Posterior vena cava (tissue), 2 donors: ENCODE measurements at places on chromosomes 13 and 19. TPM values are rescaled to one million over a fixed set of nuclear protein-coding genes. Genes with fewer than 3 reads are reported as not detected.

LPAR2 gene
- 2.0 TPM for total RNA-seq

LILRA1 gene
- total RNA-seq = 1.7 TPM

FAAP24 gene
- 0.86 TPM for total RNA-seq

KIRREL2 gene
- not detected for total RNA-seq

KASH5 gene
- not detected for total RNA-seq

DNA sequence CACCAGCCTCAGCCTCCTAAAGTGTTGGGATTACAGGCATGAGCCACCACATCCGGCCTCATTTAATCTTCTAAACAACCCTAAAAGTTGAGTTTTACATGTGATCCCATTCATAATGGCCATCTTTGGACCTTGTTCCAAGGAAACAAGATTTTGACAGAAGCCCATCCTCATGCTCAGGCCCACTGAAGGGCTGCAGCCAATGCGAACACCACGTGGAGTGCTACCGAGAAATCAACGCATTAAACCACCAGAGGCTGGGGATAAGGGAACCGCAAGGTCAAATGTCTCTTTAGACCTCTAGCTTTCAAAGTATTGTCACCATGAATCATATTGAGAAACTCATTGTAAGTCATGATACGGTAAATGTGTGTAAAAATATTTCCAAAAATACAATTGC, 49.4 kb upstream of the DOCK9 start:
- no peak for DNase-seq

GRCh38 chr19:13979244-13979615, 26.9 kb downstream of the RFX1 start:
- no peak for DNase-seq

- DNase-seq = no peak
Observed at GRCh38 chr19:27780367-27781075, 1432.4 kb downstream of the UQCRFS1 start.

- DNase-seq = no peak
Observed at GRCh38 chr13:63042686-63043085, 1627.0 kb upstream of the PCDH20 start.

- DNase-seq = no peak
Observed at GRCh38 chr13:90686442-90686841, 661.0 kb upstream of the MIR17HG start.

- no peak for DNase-seq
Observed at GRCh38 chr13:26186995-26187394, 35.1 kb downstream of the RNF6 start.

DNA sequence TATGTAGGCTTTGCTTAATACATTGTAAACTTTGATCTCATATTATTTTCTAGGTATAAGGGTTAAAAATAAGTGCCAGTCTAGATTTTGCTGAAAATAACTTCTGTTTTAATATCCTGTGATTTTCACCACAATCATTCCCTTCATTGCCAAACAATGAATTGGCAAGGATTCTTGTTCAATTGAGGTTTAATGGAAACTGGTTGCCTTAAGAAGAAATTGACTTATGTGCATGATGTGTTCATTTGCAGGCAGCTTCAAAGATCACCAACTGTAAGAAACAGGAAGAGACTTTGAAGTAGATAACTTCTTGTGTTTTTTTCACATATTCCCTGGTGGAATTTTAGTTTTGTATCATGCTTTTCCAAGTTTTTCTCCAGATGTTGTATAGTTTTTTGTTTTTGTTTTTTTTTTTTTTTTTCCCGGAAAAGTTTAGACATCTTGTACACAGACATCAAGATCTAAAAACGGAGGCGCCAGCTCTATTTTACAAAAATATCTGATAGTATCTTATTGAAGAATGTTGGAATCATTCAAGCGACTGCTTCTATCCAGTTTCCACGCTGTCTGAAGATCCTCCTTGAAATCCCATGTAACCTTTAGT, 108.3 kb downstream of the POSTN start:
- no peak for DNase-seq

GRCh38 chr19:39796000-39796498, 17.4 kb downstream of the LEUTX start:
- no peak for DNase-seq

- no peak for DNase-seq
Observed at GRCh38 chr13:95793018-95793555, 116.1 kb downstream of the DNAJC3 start.

GRCh38 chr19:280541-281009, 10.6 kb downstream of the PLPP2 start:
- DNase-seq = peak; percentile 70

DNA sequence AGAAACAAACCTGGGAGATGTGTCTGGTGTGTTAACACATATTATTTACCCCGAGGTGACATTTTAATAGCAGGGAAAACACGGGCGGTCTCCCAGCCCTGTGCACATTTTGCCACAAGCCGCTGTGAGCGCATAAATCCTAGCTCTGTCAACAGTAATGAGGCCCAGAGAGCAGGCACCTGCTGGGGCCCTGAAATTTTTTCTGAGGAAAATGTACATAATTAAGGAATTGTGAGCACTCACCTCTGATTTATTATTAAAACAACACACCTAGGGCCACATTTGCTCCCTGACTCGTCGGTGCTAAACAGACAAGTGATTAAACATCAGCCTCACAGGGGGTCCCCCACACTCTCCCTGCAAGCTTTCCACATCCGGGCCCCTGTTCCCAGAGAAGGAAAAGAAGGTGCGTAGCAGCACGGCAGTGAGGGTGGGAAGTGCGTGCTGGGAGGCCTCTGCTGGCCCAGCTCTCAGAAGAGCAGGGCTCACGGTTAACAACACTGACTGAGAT, 616.3 kb downstream of the UQCRFS1 start:
- no peak for DNase-seq

DNA sequence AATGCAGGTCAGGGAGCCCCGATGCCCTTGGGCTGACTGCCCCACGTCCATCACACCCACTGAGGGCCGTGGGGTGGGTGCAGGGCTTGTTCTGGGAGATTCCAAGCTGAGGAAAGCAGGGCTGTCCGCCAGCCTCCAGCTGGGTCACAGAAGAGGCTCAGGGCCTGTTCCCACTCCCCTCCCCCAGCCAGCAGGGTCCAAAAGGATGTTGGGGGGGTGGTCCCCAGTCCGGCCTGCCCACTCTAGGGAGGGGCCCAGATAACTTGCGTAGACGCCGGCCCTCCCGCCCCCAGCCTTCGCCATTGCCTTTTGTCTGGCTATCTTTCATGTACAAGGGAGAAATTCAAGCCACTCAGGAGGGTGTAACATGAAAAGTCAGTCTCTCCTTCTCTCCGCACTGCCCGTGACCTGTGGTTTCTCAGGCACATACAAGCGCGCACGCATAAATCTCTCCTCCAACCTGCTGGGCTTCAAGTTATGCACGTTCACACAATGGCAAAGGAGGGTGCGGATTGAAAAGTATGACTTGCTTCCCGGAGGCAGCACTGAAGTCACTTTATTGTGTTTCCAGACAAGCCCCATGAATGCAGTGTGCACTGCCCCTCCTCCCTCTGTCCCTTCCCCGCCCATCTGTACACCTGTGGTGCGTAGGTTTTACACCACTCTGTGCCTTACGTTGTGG, 20.2 kb downstream of the CARM1 start:
- DNase-seq = no peak

DNA sequence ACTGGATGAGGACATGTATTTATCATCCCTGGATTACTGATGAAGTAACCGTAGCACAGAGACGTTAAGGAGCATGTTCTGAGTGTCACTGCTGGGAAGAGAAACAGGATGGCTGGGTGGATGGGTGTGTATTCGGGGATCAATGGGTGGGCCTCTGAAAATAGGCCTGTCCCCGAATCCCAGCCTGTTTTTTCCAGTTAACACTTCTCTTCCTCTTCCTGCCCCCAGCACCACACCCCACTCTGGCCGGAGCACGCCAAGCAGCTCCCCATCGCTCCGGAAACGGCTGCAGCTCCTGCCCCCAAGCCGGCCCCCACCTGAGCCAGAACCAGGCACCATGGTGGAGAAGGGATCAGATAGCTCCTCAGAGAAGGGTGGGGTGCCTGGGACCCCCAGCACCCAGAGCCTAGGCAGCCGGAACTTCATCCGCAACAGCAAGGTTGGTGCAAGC, 8.8 kb downstream of the GRAMD1A start:
- DNase-seq = no peak

GRCh38 chr19:12788682-12789097, 2.6 kb upstream of the JUNB start:
- DNase-seq = peak; percentile 93

DNA sequence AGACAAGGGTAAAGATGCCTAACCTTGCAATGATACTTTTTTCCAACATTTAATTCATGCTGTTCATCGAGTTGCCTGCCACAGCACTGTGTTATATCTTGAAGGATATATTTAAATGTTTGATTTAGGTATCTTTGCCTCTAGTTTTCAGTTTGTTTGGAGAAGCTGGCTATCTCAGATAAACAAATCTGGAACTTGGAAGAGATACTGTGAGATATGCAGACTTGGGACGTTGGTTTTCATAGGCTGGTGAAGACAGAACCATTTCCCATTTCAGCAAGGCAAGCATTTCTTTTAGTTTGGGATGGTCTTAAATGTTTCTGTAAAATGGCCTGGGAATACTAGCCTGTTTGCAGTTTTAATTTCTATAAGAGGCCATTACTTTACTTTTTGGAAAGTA, 3.3 kb downstream of the RNASEH2B start:
- no peak for DNase-seq
